ENCODE measurements at places on chromosomes 1 and 21.
A peak's percentile ranks its signal among the peaks of the same experiment; 100 is the strongest.

GRCh38 chr1:5297886-5298239, 643.5 kb downstream of the AJAP1 start:
- DNase-seq: no peak

DNA sequence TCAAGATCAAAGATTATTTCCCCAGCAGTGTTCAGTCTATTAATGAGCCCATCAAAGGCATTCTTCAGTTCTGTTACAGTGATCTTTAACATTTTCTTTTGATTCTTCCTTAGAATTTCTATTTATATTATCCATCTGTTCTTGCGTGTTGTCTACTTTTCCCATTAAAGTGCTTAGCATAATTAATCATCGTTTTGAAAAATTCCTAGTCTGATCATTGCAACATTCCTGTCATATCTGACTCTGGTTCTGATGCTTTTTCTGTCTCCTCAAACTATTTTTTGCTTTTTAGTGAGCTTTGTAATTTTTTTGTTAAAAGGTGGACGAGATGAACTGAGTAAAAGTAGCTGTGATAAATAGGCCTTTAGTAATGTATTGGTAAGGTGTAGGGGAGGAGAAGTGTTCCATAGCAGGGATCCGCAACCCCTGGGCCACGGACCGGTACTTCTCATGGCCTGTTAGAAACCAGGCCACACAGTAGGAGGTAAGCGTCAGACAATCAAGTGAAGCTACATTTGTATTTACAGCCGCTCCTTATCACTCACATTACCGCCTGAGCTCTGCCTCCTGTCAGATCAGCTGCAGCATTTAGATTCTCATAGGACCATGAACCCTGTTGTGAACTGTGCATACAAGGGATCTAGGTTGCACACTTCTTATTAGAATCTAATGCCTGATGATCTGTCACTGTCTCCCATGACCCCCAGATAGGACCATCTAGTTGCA, 163.3 kb downstream of the PIK3R3 start:
- DNase-seq: no peak

DNA sequence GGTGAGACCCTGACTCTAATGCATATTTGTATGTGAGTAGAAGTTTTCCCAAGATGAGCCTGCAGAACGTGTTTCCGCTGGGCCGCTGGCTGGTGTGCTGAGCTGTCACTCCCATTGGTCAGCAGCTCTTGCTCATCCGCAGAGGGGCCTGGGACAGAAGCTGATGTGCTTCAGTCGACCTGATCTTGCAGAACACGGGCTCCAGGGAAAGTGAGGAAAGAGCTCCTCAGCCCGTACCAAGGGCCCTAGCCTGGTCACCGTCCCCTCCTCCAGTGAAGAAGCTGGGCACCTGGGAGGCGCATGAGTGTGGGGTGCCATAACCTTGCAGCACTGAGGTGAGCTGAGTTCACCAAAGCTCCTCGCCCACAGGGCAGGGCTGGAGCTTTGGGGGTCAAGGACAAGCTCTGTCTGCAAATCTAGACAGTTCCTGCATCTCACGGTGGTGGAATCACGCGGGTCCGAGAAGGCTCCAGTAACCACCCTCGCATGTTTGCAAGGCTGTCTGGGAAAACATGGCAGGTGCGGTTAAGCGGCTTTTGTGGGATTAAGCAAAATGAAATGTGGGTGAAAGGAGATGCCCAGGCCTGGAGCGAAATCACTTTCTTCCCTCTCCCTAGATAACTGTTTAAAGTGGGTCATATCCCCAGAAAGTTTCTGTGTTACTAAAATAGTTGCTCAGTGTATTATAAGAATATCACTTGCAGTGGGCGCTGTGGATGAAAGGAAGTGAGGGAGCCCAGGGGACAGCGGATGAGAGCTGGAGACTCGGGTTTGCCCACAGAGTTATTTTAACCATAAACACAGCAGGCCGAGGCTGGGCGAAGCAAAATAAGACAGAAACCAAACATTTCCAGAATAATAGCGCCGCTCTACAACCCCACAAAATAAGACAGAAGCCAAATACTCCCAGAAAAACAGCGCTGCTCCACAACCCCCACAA, 33.1 kb upstream of the LRRC3 start:
- DNase-seq: no peak

DNA sequence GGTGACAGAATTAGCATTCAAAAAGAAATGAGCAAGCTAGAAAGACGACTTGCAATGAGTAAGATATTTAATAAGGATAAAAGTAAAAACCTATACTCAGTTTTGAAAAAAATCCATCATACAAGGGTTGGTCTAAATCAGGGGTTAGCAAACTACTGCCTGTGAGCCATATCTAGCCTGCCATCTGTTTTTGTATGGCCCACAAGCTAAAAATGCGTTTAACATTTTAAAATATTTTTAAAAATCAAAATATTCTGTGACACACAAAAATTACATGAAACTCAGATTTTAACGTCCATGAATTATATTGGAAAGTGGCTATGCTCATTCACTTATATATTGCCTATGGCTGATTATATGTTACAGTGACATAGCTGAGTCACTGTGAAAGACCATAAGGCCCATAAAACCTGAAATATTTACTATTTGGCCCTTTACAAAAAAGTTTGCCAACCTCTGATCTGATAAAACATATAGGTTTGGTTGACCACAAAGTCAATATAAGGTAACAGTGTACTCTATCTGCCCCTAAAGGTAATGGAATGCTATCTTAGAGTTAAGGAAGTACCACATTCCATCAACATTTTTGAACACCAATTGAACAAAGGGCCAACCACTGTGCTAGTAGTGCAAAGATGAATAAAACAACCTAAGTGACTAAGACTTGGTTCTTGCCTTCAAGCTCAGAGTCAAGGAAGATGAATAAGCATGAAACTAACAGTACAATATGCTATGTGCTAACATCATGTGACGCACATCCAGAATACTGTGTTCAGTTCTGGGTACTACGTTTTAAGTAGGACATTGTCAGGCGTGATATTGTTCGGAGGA, 3.2 kb downstream of the IFT25 start:
- no peak for DNase-seq

DNA sequence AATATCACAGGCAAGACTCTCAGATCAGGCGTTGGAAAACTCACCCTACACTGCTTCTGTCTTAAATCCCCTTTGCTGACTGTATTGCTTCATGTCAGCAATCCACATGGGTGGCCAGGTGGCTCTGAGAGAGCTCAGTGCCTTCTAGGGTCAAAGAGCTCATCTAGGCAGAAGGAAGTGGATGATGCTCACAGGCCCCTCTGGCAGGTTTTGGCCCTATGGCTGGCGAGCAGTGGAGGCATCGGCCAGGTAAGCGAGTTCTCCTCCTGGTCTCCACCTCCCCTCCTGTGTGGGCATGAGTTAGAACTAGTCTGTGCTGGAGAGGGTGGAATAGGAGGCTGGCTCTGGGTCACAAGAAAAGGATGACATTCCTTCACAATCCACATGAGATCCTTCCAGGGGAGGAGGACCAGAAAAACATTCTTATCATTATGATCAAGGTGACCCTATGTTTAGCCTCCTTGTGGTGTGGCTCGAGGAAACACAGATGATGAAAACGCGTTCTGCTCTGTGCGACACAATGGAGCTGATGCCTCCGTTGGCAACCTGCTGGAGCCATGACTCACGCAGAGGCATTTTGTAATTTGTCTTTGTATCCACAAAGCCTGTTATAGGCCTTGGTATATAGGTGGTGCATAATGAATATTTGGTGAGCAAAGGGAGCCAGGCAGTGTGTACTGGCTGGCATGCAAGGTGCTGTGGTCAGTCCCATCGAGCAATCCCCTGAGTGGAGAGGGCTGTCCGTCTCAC, 264.6 kb upstream of the RAB4A start:
- DNase-seq: no peak

DNA sequence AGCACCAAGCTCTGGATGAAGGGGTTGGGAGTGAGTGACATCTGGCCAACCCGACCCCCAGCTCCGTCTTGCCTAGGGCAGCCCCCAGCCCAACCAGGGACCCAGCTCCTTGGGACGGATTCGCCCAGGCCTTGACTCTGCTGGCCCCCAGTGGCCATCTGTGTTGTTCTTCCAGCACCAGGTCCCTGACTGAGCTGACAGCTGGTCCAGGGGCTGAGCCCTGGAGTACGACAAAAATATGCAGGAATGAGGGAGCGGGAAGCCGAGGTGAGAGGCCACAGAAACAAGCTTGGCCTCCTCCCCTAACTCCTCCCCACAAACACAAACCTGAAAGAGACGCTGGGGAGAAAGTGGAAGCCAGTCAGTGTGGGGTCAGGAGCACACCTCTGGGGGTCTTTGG, 55.0 kb upstream of the PAX7 start:
- DNase-seq: peak; percentile 51

DNA sequence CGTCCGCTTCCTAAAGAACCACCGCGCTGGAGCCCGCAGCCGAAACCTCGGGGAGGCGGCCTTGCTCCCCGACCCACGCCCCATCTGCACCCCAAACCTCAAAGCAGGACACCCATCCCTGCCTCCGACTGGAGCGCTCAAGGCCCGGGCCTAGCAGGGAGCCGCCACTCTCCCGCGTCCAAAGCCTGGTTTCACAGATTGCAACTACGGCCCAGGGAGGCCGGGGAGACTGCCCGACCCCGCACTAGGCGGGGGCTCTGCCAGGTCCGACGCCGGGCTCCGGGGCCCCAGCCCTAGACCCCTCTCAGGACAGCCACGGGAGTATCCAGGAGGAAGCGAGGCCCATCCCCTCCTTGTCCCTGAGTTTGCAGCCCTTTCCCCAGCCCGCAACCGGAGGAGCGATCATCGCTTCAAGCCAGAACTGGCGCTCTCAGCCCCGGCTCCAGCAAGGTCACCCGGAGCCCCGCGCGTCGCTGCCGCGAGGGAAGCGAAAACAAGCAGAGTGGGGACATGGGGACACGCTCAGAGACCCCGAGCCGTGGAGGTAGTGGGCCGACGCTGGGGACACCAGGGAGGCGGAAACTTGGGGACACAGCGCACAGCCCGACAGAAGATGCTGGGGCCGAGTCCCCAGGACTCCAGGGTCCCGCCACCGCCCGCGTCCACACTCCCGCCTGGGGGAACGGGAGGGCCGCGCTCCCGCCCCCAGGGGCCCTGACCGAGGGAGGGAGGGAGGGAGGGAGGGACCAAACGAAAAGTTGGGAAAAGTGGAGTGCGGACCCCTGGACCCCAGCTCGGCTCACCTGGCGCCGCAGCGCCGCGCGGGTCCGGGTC, 433 bp downstream of the TMEM200B start:
- no peak for DNase-seq

DNA sequence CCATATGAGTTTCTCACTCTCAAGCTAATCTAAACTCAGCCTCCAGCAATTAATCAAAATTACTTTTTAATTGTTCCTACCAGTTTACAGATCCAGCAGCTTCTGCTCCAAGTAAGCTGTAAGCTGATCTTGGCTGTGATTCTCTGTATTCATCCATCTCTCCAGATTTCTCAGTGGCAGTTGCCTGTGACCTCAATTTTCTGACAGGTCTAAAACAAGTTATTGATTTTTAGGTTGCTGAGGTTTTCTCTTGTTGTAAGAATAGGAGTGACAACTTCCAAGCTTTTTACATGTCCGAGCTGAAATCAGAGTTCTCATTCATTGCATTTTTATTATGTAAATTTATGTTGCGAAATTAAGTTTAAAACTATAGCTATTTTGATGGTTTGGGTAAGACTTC, 1044.4 kb downstream of the PLA2G4A start:
- no peak for DNase-seq

GRCh38 chr1:9120312-9120958, 8.5 kb downstream of the GPR157 start:
- DNase-seq: no peak

DNA sequence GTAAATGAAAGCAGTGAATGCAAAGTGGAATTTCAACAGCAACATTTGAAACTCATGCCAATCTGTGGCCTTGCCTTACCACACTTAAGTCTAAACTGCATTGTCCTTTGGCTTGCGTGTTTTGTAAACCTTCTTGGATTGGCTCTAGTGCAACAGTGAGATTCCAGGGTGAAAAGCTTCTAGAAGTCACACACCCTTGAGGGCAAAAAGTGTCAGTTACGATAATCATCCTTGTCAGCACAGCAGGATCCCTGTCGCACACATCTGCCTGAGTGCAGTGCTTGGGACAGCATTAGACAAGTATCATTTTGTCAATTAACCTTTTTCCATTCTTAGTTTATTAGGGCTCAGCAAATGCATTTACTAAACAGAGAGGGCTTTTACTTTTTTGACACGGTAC, 243.4 kb upstream of the PTBP2 start:
- no peak for DNase-seq

- DNase-seq: no peak
These were observed 46.3 kb downstream of the GPA33 start for GRCh38 chr1:167043752-167044488.

DNA sequence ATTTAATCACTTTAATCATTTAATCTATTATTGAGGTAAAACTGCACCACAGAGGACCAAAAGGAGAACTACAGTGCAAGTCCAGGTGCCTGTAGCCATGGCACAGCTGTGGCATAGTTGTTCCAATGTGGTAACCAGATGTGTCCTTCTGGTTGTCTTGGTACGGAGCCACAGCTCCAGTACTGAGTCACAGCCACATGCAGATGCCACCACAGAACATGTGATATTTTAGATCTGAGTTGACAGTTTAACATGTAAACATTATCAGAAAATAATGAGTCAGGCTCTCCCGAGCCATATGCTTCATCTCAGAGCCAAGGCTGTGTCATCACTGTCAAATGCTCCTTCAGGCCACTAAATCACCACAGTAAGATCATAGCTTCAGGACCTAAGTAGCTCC, 56.4 kb upstream of the RGS7 start:
- peak; percentile 51 for DNase-seq

- DNase-seq: no peak
These were observed 173.5 kb downstream of the NPHP4 start for GRCh38 chr1:5818755-5819154.

GRCh38 chr1:209207126-209207700, 376.3 kb upstream of the CAMK1G start:
- DNase-seq: no peak

DNA sequence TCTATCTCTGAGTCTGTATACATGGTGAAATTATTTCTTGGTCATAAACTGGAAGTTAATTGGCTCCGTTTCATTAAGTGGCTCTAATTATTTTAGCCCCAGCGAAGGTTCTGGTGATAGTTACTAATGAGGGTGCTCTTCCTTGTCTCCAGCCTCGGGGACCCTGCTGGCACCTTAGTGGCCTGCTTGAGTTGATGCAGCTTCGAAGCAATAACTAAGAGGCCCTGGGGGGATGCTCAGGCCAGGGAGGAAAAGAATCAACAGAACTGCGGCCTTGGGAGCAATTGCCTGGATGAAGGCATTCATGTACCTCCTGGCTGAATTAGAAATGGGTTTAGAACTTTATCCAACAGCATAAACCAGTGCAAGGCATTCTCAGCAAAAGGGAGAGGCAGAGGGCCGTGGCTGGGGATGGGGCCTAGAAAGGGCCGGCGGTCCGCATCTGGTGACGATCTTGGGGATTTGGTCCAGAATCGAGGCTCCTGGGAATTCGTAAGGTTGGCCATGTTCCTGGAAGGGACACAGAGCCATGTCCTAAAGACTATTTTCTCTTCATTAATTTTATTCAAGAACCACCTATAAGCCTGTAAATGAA, 100.0 kb upstream of the AJAP1 start:
- DNase-seq: no peak

GRCh38 chr1:153705484-153705883, 22.4 kb upstream of the INTS3 start:
- DNase-seq: no peak

GRCh38 chr1:8122160-8122476, 96.0 kb upstream of the ERRFI1 start:
- no peak for DNase-seq

Data from HTR-8/SVneo (cell line).